ENCODE measurements at places on chromosomes 3 and 15.

GRCh38 chr3:165503825-165504224, 307.6 kb upstream of the SLITRK3 start:
- no peak for DNase-seq

GRCh38 chr3:136642711-136643110, 109.5 kb downstream of the STAG1 start:
- DNase-seq: no peak

GRCh38 chr3:189071446-189071845, 100.3 kb upstream of the TPRG1 start:
- no peak for DNase-seq

DNA sequence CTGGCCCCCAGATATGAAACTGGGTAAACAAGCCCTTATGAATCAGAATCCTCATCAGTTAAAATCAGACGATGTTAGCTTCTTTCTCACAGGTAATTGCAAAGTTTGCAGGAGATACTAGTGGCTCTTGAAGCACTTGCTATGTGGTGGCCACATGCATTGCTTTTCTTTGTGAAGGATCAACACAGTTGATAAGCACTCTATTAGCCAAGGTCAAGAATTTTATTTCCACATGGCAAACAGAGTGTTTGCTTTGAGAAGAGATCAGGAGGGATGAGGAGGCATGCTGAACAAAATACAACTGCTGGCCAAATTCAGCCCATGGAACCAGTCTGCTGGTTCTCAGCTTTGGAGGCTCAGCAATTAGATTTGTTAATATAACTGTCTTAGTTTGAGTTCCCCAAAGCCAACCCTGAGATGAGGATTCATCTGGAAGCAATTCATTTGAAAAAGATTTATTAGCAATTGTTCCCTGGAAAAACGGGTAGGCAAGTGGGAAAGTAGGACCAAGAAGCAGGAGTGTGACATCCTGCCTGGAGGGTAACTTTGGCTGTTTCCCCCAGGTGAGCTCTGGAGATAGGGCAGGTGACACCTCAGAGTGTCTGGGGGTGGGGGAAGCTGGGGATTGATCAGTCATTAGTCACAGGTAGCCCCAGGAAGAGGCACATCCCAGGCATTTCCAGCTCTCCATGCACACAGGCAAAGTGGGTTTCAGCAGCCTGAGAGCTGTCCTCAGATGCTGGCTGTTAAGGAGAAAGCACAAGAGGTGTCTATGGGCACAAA, 180.3 kb downstream of the ABHD5 start:
- DNase-seq: no peak

DNA sequence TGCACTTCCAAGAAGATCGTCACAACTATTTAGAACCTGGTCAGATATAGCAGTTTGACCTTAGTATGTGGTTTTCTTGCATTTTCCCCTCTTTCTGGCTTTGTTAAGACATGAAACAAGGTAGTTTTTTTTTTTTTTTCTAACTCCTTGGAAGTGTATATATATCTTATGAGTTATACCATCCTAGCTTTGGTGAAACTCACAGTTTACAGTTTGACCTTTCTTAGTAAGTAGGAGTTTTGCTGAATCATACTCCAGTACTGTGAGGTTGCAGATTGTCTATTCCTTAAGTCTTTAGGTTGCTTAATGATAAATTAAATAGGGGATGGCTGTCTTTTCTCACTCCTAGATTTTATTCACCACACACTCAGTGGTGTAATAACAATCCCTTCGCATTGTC, 325.0 kb downstream of the RBMS3 start:
- DNase-seq: no peak

DNA sequence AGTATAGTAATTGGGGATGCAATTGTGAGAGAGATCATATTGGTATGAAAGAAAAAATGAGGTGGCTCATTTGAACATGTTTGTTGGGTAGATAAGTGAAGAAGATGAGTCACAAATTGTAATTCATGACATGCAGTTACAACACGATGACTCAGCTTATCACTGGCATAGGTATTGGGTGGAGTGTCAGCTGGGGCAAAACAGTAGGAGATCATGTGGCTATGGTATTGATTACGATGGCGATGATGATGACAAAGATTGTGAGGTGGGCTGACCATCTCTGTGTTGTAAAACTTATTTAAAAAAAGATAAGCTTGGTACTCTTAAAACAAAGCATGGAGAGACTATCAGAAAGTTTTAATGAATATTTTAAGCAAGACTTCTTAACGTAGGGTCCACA, 11.6 kb upstream of the DPH6 start:
- DNase-seq: no peak

DNA sequence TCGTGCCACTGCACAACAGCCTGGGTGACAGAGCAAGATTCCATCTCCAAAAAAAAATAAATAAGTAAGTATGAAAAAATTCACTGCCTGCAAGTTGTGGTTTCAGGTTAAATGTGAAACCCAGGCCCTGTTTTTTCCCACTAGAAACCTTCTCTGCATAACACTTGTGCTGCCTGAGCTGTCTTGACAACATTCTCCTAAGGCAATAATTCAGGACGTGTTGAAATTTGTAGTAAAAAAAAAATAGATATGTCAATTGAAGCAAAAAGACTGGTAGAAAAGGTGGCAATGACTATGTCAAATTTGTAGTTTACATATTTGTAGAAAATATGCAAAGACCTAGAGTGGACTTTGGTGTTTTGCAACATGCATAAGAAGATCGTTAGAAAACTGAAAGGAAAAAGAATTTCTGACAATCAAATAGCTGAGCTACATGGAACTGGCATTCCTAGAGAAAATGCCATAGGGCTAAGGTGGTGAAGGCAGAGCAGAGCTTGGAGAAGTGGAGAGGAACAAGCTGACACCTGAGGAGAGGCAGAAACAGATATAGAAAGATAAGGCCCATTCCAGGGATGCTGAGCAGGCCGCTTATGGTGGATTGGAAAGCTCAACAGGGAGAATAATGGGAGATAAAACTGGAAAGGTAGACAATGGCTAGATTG, 150.2 kb downstream of the PLCH1 start:
- DNase-seq: no peak

GRCh38 chr3:139756529-139757103, 78.8 kb upstream of the NMNAT3 start:
- no peak for DNase-seq

DNA sequence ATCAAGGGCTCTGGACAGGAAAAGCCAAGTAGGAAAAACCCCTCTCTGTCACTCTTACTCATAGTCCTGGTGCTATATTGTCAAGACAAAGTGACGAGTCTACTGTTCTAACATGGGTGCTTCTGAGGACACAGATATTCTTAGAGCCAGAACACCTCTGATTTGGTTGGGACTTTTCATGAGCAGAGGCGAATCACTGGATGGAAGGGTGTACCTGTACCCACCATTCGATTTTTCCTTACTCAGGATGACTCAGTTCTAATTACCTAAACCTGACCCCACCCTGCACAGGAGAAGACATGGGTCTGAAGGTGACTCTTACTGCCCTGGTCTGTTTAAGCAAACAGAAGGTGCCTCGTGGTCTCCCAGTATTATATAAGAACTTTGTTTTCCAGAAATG, 58.5 kb downstream of the ABCC5 start:
- DNase-seq: no peak

GRCh38 chr3:46214751-46215352, 6.7 kb upstream of the CCR1 start:
- DNase-seq: no peak

GRCh38 chr3:52707585-52707984, 1.7 kb downstream of the SPCS1 start:
- DNase-seq: no peak

DNA sequence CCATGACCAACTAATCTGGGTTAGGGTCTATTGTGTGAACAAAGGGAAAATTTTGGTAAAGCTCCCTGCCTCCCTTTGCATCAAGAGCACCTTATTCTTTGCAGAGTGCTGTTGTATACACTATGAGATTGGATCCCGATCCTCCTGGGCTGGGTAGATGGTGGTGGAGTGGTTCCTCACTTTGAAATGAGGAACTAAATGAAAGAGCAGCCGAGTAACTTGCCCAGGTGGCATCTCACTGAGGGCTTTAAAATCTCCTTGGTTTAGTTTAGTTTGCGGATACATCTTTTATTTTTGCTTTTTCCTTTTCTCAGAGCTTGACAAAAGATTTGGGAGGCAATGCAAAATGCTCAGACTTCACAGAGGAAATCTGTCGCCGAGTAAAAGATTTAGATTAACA, 19.4 kb downstream of the IDH3A start:
- DNase-seq: no peak

DNA sequence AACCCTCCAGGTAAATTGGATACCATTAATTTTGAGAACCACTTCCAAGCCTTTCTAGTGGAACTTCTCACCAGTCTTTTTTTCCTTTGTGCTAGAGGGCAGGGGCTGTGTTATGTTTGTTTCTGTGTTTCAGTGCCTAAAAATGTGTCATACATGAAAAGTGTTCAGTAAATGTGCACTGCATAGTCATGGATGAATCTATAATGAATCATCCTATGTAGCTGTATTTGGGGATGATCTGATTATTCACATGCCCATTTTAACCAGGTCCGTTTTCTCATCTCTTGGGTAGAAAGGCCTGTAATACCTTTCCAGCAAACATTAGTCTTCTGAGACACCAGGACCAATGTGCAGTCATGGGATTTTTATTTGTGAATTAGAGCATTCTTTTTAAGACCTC, 583.0 kb upstream of the GOLIM4 start:
- no peak for DNase-seq

GRCh38 chr15:80654299-80654698, 40.8 kb upstream of the ABHD17C start:
- DNase-seq: no peak

DNA sequence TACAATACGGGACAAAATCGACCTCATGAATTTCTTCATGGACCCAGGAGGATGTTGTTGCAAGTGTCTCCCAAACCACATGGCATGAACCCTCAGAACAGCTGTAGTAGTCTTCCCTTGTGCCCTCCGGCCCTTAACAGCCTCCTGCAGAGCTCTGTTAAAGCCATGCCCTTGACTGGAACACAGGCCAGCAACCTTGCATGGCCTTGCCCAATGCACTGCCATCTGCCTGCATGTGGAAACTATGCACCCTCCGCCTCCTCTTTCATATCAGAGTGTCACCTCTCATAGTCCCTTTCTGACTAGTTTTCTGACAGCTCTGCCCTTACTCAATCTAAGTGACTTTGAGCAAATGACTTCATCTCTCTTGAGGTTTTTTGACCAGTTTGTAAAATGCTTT, 39.4 kb upstream of the TRIM71 start:
- no peak for DNase-seq

DNA sequence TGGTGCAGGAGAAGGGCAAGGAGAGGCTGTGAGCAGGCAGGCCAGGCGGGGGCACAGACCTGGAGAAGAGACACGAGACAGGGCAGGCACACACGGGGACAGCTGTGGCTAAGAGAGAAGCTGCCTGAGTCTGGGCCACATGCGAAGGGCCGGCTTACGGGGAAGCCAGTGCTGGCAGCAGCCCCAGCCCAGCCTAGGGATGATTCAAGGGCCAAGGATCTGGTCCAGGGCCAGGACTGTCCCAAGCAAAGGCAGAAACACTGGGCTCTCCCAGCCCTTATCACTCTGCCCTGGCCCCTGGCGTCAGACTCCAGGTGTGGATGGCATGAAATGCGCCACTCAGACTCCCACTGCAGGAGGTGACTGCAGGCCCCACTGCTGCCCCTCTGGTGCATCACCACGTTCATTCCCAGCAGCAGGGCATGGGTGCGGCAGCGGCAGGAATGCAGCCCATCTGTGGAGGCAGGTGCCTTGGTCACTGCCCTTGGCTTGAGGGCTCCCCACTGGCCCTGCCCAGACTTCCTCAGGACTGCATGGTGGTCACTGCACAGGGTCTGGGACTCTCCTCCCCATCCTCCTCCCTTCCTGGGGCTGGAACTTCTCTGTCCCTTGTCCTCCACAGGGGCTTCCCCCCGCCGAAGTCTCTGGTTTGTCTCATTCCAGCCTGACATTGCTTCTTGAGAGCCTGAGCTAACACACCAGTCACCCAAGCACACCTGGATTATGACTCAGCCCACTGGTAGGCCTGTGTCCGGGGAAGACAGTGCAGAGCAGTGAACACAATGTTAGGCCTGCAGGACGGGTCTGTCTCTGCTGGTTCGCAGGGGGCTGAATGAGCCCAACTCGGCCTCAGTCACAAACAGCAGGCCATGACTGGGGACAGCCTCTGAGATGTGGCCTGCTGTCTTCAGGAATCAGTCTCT, 69.3 kb downstream of the TBC1D2B start:
- DNase-seq: no peak

- no peak for DNase-seq
Measured at GRCh38 chr3:126582311-126582710, 23.6 kb upstream of the C3orf22 start.

GRCh38 chr15:98035134-98035533, 74.6 kb downstream of the ARRDC4 start:
- no peak for DNase-seq

- no peak for DNase-seq
Measured at GRCh38 chr15:44096596-44096995, 98.5 kb downstream of the FRMD5 start.

- DNase-seq: no peak
Measured at GRCh38 chr3:58572013-58572633, 5.1 kb downstream of the FAM107A start.

DNA sequence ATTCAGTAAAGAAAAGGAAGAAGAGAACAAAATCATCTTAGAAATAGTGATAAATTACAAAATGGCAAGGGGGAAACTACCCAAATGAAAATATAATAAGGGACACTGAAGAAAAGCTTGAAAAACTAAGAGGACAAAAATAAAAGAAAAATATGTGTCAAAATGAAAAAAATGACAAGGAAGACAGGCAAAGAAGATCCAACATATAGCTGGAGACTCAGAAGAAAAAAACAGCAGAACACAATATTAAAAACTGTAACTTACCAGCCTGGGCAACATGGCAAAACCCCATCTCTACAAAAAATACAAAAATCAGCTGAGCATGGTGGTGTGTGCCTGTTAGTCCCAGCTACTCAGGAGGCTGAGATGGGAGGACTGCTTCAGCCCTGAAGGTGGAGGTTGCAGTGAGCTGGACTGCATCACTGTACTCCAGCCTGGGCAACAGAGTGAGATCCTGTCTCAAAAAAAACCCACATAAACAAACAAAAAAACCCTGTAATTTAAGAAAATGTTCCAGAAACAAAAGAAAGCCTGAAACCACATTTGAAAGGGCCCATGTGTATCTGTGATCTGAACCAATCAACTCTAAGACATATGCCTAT, 93.2 kb downstream of the ANO10 start:
- DNase-seq: no peak

- no peak for DNase-seq
Measured at GRCh38 chr3:134597390-134597970, 53.3 kb downstream of the KY start.

GRCh38 chr3:22377421-22377820, 626.4 kb upstream of the ZNF385D start:
- DNase-seq: no peak

- DNase-seq: no peak
Measured at GRCh38 chr3:115099986-115100571, 47.0 kb downstream of the ZBTB20 start.
